ENCODE measurements at places on chromosomes 2 and 18.

GRCh38 chr2:234404957-234405356 lies 91.9 kb downstream of the ARL4C start:
- no peak for DNase-seq

GRCh38 chr2:66301767-66302140 lies 133.2 kb upstream of the MEIS1 start:
- DNase-seq, result no peak

GRCh38 chr18:74795751-74796150 lies 198.1 kb downstream of the ZNF407 start:
- no peak for DNase-seq

DNA sequence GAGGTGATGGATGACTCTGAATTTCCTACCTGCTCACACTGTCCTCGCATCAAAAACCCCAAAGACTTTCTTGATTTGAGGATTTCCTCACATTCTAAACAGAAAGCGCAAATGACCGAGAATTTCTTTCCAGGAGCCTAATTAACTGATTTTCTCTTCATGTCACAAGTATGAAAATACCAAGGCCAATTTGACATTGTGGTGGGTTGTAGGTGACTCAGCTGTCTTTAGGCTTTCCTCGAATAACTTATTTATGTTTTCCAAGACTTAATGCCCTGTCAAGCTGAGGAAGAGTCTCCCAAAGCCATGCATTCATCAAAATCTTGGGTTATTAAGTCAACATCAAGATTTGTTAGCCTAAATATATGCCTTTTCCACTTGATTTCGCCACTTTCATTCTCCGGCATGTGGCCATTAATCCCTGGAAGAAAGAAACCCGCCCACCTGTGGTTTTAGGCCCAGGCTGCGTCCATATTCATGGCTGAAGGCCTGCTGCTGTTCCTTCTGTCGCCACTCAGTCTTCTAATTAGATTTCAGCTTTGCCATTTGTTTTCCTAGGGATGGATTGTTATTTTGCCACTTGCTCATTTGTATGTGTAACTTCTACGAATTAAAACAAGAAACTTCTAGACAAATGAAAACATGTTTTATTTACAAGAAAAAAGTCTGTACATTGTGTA lies 84.9 kb downstream of the ST6GAL2 start:
- no peak for DNase-seq

- no peak for DNase-seq
Measured at GRCh38 chr2:35160871-35161270, 1194.7 kb upstream of the CRIM1 start.

GRCh38 chr2:51995293-51995692 lies 963.4 kb upstream of the NRXN1 start:
- no peak for DNase-seq

- DNase-seq, result no peak
Measured at GRCh38 chr2:167310442-167310841, 422.2 kb downstream of the XIRP2 start.

DNA sequence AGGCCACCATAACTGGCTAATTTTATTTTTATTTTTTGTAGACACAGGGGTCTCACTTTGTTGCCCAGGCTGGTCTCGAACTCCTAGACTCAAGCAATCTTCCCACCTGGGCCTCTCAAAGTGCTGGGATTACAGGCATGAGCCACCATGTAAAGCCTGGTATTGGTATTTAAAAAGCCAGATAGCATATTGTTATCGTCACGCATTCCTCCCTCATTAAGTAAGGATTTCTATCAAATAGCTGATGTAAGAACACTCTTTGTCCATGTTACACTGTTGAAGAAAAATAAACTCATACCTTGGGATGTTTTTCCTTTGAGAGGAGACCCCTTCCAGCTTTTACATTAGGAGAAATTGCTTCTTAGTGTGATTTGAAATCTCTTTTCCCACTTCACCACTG lies 39.2 kb upstream of the DARS1 start:
- no peak for DNase-seq

- DNase-seq, result peak; percentile 80
Measured at GRCh38 chr18:38940863-38941531, 1375.4 kb upstream of the CELF4 start.

DNA sequence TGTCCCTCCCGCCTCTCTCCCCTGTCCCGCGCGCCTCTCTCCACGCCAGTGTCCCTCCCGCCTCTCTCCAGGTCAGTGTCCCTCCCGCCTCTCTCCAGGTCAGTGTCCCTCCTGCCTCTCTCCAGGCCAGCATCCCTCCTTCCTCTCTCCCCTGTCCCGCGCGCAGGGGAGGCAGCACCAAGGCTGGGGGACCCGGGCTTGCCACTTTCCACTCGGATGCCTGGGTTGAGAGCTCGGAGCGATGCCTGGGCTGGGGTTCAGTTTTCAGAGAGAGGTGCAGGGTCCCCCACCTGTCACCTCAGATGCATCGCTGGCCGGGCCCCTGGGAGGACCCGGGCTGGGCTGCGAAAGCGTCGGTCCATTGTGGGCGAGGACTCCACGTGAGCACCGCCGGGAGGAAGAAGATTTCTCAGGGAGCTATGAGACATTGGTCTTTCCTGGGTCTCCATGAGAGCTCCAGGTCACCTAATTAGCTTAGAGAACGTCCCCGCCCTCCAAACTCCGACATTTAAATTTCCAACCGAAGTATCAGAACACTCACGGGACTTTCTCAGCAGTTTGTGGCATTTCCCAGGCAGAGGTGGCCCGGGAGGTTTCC lies 2.1 kb downstream of the FBLN7 start:
- no peak for DNase-seq

GRCh38 chr2:31363956-31364750 lies 50.4 kb downstream of the XDH start:
- DNase-seq, result no peak

DNA sequence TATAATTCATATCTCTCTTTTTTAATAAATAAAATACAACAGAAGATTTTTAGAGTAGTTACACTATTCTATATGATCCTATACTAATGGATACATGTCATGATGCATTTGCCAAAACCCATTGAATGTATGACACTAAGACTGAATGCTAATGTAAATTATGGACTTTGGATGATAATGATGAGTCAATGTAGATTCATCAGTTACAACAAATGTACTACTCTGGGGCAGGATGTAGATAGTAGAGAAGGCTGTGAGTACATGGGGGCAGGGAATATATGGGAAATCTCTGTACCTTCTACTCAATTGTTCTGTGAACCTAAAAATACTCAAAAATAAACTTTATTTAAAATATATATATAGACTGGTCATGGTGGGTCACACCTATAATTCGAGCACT lies 45.6 kb upstream of the NEDD4L start:
- no peak for DNase-seq

- no peak for DNase-seq
Measured at GRCh38 chr2:55157474-55157884, 74.6 kb downstream of the CLHC1 start.

DNA sequence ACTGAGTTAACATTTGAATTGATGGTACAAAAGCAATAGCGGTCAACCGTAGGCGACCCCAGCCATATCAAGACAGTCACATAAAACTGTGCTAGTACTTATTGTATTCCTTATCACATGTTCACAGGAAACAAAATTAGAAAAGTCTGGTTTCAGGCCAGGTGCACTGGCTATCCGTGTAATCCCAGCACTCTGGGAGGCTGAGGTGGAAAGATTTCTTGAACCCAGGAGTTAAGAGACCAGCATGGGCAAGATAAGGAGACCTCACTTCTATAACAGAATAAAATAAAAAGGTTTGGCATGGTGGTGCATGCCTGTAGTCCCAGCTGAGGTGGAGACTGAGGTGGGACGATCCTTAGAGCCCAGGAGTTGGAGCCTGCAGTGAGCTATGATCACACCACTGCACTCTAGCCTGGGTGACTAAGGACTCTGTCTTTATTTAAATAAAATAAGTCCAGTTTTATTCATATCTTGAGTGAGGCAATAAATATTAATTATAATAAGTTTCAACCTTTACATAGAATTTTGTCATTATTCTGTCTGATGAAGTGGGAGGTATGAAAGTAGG lies 84.1 kb upstream of the RGPD4 start:
- no peak for DNase-seq

DNA sequence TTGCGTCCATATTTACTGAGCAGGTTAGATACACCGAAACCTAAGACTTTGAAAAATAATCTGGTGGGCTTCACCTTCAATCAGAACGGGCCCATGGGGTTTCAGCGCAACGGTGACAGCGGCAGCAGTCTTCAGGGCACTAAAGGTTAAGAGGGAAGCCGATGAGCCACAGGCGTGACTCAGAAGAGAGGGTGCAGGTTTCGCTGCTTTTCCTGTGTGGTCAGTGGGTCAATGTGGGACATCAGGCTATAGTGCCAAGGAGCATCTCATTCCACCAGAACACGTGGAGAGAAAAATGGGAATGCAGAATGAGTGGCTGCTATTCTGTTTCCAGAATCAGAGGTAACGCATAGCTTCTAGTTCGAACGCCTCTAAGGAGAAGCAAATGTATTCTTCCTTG lies 8.9 kb downstream of the PTGR3 start:
- DNase-seq, result no peak

- no peak for DNase-seq
Measured at GRCh38 chr2:2669316-2669715, 338.2 kb upstream of the MYT1L start.

- DNase-seq, result no peak
Measured at GRCh38 chr2:147760984-147761383, 83.8 kb upstream of the ACVR2A start.

DNA sequence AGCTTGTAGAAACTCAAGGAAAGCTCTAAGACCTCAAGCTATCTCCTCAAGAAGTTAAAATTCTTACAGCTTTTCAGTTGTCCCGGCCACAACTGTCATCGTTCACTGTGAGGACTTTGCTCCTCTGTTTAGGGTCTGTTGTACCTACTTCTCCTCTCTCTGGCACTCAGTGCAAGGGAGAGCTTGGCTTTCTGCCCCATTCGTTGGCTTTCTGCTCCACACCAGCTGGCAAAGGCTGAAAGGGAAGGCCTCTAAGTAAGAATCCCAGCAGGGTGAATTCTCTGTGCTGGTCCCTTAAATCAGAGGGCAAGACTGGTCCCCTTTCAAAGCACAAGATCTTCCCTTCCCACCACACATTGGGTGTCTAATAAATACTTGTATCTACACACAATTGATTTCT lies 17.3 kb downstream of the ZBTB7C start:
- no peak for DNase-seq

DNA sequence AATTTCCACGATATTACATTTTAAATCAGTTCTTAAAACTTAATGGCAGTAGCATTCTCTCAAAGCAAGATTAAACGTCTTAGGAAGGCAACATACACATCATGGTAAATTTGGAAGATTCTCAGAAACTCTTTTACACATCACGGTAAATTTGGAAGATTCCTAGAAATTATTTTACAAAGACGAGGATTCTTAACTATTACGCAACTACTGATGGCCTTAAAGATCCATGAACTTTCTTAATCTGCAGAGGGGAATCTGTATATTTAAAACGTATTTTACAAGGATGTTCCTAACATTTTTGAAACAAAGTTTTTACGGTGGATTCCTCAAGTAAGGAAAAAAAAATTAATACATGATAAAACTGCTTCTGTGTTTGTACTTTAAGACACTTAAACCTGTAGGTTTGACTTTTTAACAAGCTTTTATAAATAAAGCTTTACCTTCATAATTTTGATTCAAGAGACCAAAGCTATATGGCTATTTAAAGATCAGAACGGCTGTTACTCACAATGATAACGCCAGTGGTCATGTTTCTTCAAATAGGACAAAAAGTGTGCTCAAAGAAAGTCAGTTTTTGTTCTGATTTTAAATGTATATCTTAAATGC lies 1.7 kb downstream of the ATF2 start:
- no peak for DNase-seq

- no peak for DNase-seq
Measured at GRCh38 chr2:98607741-98608115, 584 bp downstream of the COA5 start.

- no peak for DNase-seq
Measured at GRCh38 chr2:97728091-97728731, 14.8 kb downstream of the ZAP70 start.

- no peak for DNase-seq
Measured at GRCh38 chr2:157758586-157758985, 117.5 kb downstream of the ACVR1 start.

DNA sequence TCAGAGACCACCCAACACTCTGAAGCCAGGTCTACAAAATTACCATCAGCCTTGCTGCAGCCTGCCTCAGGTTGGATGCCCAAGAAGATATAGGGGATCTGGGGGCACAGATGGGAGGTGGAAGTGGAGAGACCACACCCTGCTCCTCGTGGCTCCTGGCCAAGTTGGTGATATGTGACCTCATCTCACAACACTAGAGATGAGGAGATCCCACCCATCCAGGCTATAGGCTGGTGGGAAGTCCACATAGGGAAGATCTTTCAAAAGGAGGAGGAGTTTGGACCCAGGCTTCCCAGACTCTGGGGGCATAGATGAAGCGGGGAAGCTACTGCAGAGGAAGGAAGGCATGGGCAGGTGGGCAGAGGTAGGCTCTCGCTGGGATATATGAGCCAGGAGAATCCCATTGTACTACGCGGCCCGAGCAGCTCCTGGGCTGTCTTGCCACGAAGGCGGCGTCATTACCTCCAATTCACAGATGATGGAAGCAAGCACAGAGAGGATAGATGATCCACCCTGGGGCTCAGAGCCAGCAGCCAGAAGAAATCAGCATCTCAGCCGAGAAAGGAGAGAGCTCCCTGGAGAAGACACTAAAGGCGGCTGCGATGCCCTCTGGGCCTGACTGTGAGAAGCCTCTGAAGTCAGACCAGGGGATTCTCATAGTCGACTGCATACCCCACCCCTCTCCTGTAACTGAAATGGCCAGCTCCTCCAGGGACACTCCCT lies 96.0 kb downstream of the RHOB start:
- DNase-seq, result no peak

DNA sequence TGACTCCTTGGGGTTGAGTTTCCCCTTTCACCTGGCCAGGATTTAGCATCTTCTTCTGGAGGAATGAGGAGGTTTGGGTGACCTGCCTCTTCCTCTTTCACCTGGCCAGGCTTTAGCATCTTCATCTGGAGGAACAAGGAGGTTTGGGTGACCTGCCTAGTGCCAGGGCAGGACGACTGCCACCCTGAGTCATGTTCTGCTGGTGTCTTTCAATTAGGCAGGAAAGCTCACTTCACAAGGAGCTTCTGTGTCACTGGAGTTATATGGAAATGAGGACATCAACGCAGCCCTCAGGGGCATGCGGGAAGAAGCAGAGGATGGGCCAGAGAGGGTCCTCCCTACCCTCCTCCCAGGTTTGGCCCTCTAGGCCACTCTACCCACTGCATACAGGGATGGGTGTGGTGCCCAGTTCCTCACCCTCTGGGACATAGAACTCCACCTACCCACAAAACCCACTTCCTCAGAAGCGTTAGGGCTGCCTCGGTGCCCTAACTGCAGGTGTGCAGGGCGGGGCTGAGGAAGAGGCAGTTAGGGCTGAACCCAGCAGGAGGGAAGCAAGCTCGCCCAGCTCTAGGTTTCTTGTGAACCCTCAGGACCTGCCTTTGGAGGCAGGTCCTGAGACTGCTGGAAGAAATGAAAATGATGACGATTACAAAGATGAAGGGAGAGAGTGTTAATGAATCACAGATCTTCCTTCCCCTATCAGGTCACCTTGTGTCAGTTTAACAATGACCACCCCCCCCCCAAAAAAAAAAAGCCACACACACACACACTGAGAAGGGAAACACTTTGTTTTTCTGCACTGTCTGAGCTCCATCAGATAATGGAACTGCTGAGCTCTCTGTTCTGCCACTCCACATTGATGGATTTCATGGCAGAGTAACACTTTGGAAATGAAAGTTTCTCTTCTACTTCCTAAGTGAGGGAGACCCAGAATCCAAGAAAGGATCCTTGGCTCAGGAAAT lies 71.0 kb downstream of the ARL4C start:
- peak; percentile 94 for DNase-seq
